Stimulated activated CD8-positive, alpha-beta memory T cell treated with anti-CD3 and anti-CD28 coated beads, Interleukin-7, amount 100 ng/mL, for 1 hour (primary cell): ENCODE measurements at places on chromosomes 6 and 20.

- DNase-seq = no peak
Observed at GRCh38 chr6:148561629-148562028, 185.2 kb upstream of the UST start.

GRCh38 chr6:142167071-142167470 is 20.0 kb downstream of the VTA1 start:
- DNase-seq = no peak

GRCh38 chr20:63565021-63565698 is 8.9 kb downstream of the HELZ2 start:
- DNase-seq = no peak

DNA sequence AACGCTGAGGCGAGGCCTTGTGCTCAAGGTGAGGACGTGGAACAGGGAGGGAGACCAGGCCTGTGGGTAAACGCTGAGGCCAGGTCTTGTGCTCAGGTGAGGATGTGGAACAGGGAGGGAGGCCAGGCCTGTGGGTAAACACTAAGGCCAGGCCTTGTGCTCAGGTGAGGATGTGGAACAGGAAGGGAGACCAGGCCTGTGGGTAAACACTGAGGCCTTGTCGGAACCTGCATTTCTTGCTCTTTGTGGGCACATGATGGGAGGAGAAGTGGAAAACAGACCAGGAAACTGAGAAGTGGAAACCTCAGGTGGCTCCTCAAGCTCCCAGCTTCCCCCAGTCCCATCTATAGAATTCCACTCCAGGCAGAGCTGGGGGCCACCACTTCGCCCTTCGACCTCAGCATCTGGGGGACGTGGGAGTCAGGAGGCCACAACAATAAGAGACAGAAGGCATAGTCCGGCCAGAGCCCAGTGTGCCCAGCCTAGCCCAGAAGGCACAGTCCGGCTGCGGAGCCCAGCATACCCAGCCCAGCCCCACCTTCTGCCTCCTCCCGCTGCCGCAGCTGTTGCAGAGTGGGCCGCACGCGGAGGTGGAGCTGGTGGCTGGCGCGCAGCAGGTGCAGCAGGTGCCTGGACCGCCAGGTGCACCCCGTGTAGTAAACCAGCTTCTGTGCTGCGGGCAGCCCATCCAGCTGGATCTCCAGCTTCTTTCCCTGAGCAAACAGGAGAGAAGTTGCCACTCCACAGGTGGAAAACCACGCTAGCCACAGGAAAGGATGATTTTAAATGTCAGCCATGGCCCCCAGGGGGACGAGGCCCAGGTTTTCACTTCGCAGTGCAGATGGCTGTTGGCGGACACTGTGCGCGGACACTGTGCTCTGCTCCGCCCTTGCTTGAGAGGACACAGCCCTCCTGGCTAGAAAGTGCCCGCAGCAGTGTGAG is 17.5 kb downstream of the FRMD1 start:
- no peak for DNase-seq

GRCh38 chr20:19658137-19658536 is 99.9 kb upstream of the RIN2 start:
- DNase-seq = no peak

GRCh38 chr6:157358287-157358686 is 22.7 kb upstream of the ZDHHC14 start:
- DNase-seq = no peak

- DNase-seq = no peak
Observed at GRCh38 chr6:878179-878578, 185.2 kb upstream of the EXOC2 start.

DNA sequence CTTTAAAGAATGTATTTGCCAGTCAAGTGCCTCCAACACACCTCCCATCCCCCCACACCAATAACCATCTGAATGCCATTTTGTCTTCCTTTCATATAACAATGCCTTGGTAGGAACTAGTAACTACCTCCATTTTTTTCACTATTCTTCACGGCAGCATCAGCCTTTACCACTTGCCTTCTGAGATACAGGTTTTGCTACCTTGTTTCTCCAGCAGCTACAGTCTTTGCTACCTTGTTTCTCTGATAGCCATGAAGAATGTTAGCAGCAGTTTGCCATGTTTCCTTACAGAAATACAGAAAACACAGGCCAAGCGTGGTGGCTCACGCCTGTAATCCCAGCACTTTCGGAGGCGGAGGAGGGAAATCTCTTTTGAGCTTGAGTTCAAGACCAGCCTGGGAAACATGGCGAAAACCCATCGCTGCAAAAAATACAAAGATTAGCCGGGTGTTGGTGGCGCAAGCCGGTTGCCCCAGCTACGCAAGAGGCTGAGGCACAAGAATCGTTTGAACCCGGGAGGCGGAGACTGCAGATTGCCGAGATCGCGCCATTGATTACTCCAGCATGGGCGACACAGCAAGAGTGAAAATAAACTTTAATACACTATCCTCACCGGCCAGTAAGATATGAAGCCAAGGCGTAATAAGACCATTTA is 100.9 kb downstream of the HFE start:
- DNase-seq = no peak

DNA sequence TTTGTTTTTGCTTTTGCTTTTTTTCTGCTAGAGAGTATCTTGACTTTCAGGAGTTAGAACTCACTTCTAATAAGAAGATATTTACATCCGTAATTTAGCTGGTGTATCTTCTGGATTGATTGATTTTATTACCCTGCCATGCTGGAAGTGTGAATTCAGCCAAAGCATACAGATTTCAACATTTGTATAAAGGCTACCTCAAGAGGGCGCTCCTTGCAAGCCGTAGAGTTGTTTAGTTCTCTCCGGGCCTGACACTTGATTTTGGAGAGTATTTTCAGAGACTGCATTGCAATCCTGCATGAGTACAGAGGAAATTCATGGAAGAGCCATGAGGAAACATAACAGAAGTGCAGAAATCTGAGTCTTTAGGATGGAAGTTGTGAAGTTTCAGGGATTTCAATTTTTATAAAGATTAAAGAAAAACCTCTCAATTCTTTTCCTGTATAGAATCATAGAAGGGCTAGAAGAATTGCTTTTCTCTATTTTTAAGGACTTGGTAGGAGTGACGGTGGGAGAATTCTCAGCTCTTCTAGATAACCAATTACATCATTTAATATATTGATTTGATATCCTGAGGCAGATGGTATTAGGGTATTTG is 66.7 kb upstream of the TIAM2 start:
- DNase-seq = no peak

DNA sequence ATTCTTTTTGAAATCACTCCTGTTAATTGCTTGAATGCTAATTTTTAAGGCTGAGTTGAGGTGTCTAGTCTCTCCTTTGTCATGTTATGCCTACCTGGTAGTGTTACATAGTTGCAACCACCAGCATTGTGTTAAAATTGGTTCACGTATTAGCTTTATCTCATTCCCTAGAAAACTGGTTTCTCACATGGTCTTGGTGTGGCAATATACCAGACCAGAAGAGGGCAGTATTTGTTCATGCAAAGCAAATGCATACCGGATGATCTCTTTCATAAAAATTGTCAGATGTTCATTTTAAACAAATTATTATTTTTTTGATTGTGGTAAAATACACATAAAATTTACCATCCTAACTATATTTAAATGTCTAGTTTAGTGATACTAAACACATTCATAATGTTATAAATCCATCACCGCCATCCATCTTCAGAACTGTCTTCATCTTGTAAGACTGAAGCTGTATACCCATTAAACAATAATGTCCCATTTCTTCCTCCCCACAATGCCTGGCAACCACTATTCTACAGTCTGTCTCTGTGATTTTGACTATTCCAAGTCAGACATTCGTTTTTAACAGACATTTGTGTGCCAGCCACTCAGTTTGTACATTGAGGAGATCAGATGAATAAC is 92.8 kb downstream of the ATRN start:
- DNase-seq = no peak
